ENCODE measurements at places on chromosomes 13 and 19.

DNA sequence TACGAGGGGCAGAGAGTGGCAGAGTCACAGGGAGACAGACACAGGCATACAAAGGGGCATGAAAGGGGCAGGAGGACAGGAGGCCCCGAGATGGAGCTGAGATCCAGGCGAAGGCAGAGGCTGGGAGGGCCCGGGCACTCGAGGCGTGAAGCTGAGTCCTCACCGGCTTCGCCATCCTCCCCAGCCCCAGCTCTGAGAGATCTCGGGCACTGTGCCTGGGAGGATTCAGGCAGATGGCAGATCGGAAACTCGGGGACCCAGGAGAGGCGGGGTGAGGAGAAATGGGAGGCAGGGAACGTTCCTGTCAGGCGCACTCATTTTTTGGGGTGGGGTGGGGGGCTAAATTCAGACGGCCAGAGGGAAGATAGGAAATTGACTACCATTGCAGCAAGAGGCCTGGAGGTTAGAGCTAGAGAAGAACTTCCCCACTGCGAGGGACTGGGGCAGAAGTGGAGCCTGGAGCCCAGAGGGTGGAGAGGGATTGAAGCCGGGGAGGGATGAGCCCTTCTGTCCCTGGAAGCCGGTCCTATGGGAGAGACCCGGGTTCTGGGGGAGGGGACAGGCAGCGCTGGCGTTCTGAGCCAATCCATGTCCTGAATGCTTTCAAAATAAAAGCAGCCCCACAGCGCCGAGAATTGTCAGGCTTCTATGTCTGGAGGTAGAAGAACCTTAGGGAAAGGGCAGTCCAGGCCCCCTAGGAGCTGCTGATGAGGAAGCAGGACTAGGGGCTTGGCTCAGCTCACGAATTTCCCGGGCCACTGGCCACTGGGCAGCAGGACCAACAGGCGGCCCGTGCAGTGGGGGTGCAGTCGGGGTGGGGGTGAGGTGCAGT is 12.6 kb downstream of the LRRC4B start:
- no peak for DNase-seq

GRCh38 chr13:89217813-89218212 is 1546.6 kb downstream of the SLITRK5 start:
- DNase-seq = no peak

GRCh38 chr19:15101479-15102082 is 5.6 kb upstream of the SYDE1 start:
- no peak for DNase-seq

- no peak for DNase-seq
Observed at GRCh38 chr13:108483981-108484380, 145.4 kb upstream of the MYO16 start.

DNA sequence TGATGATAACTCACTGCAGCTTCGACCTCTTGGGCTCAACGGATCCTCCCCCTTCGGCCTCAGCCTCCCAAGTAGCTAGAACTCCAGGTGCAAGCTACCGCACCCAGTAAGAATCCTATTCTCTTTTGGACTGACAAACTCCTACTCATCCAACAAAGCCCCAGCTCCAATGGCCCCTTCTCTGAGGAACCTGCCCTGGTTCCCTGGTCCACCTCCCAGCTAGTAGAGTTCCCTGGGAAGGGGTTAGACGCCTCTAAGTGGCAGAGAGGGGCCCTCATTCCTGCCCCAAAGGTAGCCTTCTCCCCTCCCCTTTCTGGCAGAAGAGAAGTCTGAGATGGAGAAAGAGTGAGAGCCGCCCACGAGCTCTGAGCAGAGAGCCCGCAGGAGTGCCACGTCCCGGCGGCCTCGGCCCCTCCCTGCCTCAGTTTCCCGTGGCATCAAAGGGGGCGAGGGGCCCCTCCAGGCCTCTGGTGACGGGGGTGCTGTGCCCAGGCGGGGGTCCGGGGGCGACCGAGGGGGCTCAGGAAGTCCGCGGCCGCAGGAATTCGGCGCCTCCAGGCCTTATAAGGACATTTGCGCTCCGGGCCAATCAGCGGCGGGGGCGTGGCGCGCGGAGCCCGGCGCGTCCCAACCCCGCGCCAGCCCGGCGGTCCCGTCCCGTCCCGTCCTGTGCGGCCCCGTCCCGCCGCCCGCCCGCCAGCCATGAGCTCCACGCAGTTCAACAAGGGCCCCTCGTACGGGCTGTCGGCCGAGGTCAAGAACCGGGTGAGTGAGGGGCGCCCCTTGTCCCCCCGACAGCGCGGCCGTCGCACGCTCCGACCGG is at the start of gene CNN2:
Gene CNN2, plus strand, starts transcription at position 649 of the 823 bp plus-strand sequence. Its CDS starts 54 bp downstream, at position 703.
- no peak for DNase-seq

- peak; percentile 67 for DNase-seq
Observed at GRCh38 chr13:50222569-50223332, 207.5 kb downstream of the KCNRG start.

- no peak for DNase-seq
Observed at GRCh38 chr19:29854033-29854432, 42.2 kb downstream of the CCNE1 start.

DNA sequence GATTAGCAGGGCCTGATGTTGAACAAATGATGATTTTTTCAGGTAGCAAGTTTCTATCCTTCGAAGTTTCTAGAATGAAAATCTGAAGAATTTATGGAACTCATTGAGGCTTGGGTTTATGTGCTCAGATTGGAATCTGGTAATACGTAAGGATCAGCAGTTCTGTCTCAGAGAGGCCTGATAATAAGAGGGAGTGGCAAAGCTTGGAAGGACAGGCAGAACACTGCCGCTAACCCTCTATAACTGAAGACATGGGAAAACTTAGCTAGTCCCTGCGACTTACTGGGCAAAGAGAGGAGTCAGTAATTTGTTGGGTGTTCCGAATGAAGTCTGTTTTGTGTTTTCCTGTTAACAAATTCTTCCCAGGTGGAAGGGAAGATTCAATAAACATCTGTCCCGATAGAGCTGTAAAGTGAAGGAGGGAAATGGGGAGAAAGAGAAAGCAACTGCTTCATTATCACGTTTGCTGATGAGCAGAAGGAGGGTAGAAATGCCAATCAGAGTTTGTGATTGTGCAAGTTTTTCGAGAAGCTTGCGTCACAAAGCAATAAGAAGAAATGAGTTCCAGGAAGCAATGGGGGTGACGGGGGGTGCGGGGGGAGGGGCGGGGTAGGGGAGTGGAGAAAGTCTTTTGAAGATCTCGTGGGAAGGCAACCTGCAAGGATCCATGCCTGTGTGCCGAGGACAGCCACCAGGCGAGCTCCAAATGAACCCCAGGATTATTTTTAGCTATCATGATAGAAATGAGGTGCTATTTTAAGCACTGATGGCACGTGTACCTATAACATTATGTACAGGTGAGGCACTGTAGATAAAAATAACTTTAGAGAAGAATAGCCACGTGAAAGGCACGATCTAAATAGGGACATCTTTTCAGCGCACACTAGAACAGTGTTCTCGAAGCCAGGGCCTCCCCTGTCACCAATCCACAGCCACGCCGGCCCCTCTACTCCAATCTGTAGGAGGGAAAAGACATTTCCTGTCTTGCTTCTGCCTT is 224.1 kb downstream of the FGF9 start:
- DNase-seq = no peak

- DNase-seq = no peak
Observed at GRCh38 chr19:51800473-51801244, 5.7 kb downstream of the FPR3 start.

GRCh38 chr13:68940049-68940448 is 1167.6 kb upstream of the ATXN8OS start:
- no peak for DNase-seq

DNA sequence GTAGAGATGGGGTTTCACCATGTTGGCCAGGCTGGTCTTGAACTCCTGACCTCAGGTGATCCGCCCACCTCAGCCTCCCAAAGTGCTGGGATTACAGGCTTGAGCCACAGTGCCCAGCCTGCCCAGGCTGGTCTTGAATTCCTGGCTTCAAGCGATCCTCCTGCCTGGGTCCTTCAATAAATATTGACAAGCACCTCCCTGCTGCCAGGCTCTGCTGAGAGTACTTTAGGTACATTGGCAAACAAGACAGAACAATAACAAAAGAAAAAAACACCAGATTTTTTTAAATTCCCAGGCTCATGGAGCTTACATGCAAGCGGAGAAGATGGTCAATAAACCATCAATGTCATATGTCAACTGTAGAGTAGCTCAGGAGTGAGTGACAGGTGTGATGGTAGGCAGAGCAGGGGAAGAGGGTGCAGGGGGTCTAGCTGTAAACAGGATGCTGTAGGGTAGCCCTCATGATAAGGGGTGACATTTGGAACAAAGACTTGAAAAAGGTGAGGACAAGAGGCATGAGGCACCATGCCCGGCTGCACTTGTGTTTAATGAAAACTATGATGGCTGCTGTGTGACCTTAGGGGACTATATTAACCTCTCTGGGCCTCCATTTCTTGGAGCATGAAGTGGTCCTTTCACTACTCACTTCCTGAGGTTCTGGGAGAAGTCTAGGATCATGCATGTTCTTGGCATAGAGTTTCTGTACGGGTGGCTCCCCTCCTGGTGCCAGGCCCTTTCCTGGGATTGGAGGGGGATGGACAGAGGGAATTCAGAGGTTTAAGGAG is 19.6 kb downstream of the SULT2B1 start:
- no peak for DNase-seq

DNA sequence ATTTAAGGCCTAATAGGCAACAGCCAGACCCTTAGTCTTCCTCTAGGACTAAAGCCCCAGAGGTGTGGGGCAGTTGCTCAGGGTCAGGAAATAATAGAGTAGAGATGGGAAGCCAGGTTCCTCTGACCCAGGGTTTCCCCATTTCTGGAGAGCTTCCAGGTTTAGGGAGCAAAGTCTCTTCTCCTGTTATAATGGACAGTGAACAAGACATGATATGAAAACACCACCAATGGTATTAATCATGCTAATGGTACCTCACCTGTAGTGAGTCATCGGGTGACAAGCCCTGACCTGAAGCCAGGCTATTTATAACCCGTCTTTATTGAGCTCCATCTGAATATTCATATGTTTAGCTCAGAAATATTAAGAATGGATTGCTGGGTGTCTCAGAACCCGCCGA is 24.6 kb downstream of the BICRA start:
- DNase-seq = no peak

DNA sequence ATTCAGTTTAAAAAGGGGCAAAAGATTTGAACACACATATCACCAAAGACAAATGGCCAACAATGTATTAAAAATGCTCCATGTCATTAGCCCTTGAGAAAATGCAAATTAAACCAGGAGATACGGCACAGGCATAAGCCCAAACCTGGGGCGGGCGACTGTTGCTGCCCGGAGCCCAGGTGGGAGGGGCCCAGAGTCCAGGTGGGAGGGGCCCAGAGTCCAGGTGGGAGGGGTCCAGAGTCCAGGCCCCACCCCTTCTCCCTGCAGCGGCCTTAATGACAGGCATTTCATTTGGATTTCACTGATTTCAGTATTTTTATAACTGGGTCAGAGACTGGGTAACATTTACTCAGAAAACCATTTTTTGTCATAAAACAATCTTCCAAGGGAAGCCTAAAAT is 78.2 kb downstream of the RASA3 start:
- DNase-seq = no peak

- DNase-seq = peak; percentile 34
Observed at GRCh38 chr19:44050740-44051649, 841 bp upstream of the ZNF223 start.

DNA sequence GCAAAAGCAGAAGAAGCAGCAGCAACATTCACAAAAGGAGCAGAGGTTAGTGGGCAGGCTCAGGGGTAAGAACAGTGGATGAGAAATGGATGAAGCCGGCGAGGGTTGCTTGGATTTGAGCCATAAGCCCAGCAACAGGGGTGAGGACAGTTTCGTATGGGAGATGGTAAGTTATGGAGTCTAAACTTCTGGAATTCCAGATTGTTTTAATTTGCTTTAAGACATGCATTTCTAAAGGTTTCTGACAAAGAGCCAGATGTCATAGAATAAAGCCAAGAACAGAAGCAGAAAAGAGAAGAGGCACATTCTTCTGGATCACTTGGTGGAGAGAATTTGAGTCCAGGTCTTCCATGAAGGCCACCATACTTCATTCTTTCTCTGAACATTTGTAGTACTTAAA is 76.6 kb downstream of the TNFSF11 start:
- DNase-seq = no peak

- peak; percentile 82 for DNase-seq
Observed at GRCh38 chr19:46133101-46133627, 8.7 kb upstream of the IGFL3 start.

DNA sequence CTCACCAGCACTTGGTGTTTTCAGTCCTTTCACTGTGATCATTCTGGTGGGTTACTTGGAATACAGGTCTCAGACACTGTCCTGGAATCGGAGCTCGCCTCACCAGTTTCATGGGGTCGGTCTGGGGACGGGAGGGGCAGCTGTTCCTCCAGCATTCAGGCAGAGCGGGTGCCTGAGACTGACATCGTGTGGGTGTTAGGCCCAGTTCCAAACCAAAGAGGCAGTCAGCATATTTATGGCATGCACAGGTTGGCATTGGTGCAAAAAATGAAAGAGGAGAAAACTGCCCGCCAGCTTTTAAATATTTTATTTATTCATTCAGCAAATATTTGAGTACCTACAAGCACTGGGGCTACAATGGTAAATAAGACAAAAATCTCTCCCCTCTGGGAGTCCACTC is 20.1 kb downstream of the PLEKHF1 start:
- DNase-seq = no peak

DNA sequence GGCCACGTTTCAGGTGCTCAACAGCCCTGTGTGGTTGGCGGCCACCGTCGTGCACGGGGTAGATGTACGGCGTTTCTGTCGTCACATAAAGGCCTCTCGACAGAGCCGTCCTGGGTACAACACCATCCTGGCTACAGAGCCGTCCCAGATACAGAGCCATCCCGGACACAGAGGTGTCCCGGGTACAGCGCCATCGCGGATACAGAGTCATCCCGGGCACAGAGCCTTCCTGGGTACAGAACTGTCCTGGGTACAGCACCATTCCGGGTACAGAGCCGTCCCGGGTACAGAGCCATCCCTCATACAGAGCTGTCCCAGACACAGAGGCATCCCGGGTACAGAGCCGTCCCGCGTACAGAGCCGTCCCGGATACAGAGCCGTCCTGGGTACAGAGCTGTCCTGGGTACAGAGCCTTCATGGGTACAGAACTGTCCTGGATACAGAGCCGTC is 222.7 kb upstream of the SOX1 start:
- no peak for DNase-seq

GRCh38 chr19:7200736-7201135 is 93.5 kb downstream of the INSR start:
- no peak for DNase-seq

GRCh38 chr19:55080968-55081769 is 5.5 kb downstream of the EPS8L1 start:
- DNase-seq = no peak

- DNase-seq = no peak
Observed at GRCh38 chr19:56823417-56823816, 17.1 kb downstream of the PEG3 start.

DNA sequence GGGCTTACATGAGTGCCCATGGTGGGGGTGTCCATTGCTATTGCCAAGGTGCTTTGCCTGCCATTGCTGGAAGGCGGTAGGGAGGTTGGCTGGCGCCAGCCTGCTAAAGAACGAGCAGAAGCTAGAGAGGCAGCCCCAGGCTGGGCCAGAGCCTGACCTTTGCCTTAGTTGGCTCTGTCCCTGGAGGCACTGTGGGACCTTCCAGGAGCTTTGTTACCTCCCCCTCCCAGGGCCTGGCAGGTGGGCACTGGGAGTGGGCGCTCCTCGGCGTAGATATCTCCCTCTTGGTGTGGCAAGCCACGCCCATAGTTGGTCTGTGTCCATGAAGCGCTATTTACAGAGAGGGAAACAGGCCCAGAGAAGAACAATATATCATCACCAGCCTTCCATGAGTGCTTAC is 2.3 kb upstream of the SLC25A42 start:
- peak; percentile 33 for DNase-seq

GRCh38 chr19:416416-416815 is 7.5 kb upstream of the C2CD4C start:
- DNase-seq = no peak

GRCh38 chr13:60584976-60585375 is 188.0 kb downstream of the TDRD3 start:
- DNase-seq = peak; percentile 59

GRCh38 chr13:106155411-106155810 is 380.1 kb downstream of the EFNB2 start:
- no peak for DNase-seq

Data from Ammon's horn (tissue), 1 donor.